Activated naive CD4-positive, alpha-beta T cell treated with anti-CD3 and anti-CD28 coated beads, Interleukin-2, amount 10 ng/mL, durations not matched to agents 7 days and 5 days (primary cell): ENCODE measurements at places on chromosomes 2 and 18.

DNA sequence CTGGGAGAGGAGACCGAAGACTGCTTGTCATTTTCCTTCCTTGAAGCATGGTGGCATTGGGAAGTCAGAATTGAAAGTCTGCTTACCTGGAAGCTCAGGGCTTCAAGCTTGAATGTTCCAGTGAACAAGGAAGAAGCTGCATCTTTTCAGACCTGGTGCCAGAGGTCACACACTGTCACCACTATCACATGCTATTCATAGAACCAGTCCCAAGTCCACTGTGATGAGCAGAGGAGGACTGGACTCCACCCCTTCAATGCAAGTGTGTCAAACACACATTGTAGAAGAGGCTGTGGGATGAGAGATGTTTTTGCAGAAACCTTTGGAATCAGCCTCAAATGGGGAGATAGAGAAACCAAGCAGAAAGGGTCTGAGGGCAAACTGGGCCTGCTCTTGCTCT lies 81.4 kb downstream of the LYPD1 start:
- DNase-seq: no peak

GRCh38 chr2:219627103-219628100 lies at the start of gene SLC4A3:
TSS of gene SLC4A3 (plus strand) at chr2:219627630. CDS start at chr2:219627993, 363 bp downstream.
- DNase-seq: peak; percentile 29

- no peak for DNase-seq
These were observed 38.4 kb downstream of the USP40 start for GRCh38 chr2:233528182-233528581.

DNA sequence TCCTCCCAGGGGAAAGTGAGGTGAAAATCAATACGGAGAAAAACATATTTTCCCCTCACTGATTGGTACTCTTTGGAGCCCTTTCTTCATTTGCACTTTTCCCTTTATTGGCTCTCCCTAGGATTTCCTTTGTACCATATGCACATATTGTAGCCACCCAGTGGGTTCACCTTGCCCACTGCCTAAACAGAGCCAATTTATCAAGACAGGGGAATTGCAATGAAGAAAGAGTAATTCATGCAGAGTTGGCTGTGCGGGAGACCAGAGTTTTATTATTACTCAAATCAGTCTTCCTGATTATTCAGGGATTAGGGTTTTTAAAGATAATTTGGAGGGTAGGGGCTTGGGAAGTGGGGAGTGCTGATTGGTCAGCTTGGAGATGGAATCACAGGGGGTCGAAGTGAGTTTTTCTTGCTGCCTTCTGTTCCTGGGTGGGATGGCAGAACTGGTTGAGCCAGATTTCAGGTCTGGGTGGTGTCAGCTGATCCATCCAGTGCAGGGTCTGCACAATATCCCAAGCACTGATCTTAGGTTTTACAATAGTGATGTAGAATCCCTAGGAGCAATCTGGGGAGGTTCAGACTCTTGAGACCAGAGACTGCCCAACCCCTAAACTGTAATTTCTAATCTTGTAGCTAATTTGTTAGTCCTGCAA lies 15.1 kb upstream of the KCNE4 start:
- no peak for DNase-seq

DNA sequence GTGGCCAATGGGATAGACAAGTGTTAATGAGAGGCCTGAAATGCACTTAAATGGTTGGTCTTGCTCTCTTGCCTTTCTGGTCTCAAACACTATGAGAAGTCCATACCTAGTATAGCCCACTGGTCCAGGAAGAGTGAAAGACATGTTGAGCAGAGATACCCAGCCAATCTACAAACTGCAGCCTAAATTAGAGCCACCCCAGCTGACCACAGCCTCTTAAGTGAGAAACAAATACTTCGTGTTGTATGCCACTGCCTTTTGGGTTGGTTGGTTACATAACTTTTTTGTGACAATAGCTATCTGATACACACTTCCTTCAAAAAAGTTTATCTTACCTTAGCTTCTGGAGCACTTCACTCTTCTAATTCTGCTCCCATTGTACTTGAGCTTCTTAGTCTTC lies 8.8 kb upstream of the EXOC6B start:
- no peak for DNase-seq
